Upper lobe of left lung (tissue), 6 donors: ENCODE measurements at places on chromosomes 1 and 21.

DNA sequence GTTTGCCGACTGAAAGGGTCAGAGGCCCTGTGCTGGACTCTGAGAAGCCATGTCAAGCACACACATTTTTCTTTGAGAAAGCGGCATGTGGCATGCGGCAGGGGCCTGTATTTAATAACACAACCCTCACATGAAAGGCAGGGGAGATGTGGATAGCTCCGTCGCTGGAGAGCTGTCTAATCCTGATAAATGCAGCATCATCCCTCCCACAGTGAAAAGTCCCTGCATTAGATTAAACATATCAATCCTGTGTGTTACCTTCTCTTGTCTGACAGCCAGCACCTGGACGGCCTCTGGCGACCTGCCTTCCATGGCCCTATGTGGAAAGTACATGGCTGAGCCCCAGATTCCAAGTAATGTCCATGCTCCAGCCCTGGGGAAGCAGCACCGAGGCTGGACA, 313.0 kb upstream of the AJAP1 start:
- no peak for DNase-seq

- no peak for DNase-seq
These were observed 79.6 kb downstream of the ZC3H11B start for GRCh38 chr1:219533280-219533679.

DNA sequence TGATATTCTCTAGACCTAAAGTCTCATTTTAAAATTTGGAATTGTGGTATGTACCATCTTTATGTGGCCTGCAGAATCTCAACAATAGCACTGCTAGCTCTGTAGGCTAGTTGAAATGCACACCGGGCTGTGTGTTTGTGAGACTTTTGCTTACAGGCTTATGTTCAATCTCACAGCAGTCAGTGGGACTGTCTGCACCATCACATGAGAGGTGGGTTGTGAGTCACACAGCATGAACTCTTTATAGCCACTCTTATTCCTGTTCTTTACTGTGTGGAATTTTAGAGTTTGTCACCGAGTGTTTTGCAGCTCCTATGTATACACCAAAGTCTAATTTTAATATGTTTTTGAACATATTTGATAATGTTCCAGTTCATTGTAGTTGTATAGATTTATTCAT, 74.6 kb downstream of the RASAL2 start:
- no peak for DNase-seq

GRCh38 chr1:94755675-94756074, 64.5 kb upstream of the SLC44A3 start:
- DNase-seq = no peak

DNA sequence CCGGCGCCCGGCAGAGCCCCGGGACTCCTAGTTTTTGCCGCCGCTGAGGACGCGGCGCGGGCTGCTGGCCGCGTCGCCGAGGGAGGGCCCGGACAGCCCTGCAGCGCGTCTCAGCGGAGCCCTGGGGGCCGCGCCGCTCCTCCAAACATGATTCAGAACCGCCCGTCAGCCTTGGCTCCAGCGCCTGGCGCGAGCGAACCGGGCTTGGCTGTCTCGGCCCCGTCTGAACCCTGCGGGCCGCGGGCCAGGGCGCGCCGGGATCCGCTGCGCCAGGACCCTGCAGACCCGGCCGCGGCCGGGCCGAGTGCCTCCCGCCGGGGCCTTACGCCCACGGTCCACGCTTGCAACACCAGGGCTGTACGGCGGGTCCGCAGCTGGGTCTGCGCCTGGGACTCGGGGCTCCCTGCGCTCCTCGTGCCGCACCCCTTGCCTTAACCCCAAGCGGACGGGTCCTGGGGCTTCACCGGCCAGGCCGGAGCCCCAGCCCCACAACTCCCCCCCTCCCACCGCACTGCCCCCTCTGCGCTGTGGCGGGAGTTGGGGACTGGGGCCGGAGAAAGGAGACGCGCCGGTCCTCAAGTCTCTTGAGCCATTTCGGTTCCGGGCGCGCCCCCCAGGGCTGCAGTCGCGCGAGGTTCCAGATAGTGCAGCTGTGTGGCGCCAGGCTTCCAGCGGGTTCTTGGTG, 48.4 kb upstream of the CD34 start:
- DNase-seq = peak; percentile 95
